Lower lobe of right lung (tissue), 2 donors: ENCODE measurements at places on chromosomes 1 and 21. TPM values are rescaled to one million over a fixed set of nuclear protein-coding genes. Genes with fewer than 3 reads are reported as not detected.

DNA sequence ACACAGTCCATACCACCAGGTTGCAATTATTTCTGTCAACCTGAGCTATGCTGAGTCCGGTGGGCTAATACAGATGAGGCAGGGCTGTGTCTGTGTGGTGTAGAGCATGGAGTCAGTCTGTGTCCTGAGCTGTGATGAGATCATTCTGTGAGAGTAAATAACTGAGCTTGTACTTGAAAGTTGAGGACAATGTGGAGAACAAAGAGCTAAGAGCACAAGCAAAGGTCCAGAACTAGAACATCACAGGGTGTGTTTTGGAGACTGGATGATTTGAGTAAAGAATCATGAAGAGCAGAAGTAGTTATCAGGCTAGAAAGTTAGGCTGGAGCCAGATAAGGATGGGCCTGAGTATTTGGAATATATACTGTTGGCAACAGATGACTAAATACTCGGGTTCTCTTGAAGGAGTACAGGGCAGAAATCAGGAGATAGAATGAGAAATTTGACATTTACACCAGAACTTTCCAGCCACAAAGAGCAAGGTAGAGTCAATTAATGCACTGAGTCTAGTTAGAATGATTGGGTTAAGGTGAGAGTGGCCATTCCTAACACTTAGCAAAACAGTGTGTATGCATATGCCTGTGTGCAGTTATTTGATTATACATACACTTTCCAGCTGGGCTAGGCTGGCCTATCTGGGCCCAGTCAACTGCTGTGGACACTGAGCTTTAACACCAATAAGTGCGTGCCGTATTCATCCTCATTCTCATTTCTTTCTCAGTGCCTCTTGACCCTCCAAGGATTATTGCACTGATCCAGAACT, 48.8 kb downstream of the LEPR start:
- H3K27me3 ChIP-seq = no peaks in the 10 kb centered on the region
- no peak for DNase-seq
- peaks cover 11% of the 10 kb centered on the region for H3K4me1 ChIP-seq
- H3K36me3 ChIP-seq = no peaks in the 10 kb centered on the region

GRCh38 chr1:31335007-31335406, 37.9 kb downstream of the FABP3 start:
- H3K4me1 ChIP-seq = no peaks in the 10 kb centered on the region
- no peak overlapping the region for H3K4me3 ChIP-seq
- DNase-seq = no peak
- no peaks in the 10 kb centered on the region for H3K27me3 ChIP-seq

NEXN gene
- 16.5 TPM for total RNA-seq

IRF6 gene
- total RNA-seq = 18.2 TPM

DNA sequence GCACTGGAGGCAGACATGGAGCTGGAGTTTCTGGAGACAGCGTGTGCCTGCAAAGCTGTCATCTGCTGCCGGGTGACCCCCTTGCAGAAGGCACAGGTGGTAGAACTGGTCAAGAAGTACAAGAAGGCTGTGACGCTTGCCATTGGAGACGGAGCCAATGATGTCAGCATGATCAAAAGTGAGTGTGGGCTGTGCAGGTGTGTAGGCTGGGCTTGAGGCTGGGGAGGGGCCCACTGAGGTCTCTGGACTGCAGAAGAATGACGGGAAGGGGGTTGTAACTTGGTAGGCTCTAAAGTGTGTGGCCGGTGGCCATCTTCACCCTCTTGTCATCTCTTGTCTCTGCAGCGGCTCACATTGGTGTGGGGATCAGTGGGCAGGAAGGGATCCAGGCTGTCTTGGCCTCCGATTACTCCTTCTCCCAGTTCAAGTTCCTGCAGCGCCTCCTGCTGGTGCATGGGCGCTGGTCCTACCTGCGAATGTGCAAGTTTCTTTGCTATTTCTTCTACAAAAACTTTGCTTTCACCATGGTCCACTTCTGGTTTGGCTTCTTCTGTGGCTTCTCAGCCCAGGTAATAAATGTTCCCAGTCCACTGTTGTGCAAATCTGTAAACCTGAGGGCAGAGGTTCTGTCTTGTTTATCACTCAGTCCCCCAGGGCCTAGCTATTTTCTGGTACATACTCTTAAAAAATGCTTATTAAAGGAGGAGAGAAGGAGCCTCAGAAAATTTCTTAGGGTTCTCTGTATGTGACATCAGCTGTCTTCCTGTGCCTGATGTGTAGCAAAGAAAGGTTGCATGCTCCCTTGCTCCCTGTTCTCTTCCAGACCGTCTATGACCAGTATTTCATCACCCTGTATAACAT, 19.9 kb downstream of the ATP8B2 start:
- no peak overlapping the region for H3K27ac ChIP-seq
- peak; percentile 63 for DNase-seq
- H3K27me3 ChIP-seq = no peaks in the 10 kb centered on the region
- H3K4me3 ChIP-seq = no peak overlapping the region
- H3K4me1 ChIP-seq = peaks cover 25% of the 10 kb centered on the region
- peaks cover 92% of the 10 kb centered on the region for H3K36me3 ChIP-seq
